ENCODE measurements at places on chromosomes 6 and 20.

DNA sequence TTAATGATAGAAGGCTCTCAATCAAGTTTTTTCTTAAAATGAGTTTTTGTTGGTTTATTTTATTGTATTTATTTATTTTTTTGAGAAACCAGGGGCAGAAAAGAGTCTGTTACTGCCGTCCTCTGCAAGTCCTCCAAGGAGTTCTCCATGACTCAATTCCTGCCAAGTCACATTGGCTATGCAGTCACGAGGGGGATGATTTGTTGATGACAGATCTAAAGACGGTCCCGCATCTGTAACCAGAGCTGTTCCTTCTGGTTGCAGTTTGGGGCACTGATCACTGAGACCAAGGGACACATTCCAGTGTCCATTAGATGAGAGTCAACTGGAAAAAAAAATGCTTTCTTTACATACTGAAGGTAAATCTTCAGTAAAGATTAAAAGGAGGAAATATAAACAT lies 13.9 kb upstream of the TSHZ2 start:
- no peak for DNase-seq

- no peak for DNase-seq
Observed at GRCh38 chr6:97128507-97128906, 154.5 kb downstream of the MMS22L start.

GRCh38 chr6:6893701-6894100 lies 214.1 kb upstream of the RREB1 start:
- DNase-seq, result no peak

- no peak for DNase-seq
Observed at GRCh38 chr20:13745784-13746183, 38.9 kb downstream of the ESF1 start.

- DNase-seq, result peak; percentile 63
Observed at GRCh38 chr6:36599791-36600209, 5.6 kb downstream of the SRSF3 start.

Data from A673 (cell line).